Subcutaneous preadipocyte (primary cell): ENCODE measurements at places on chromosomes 11 and 22. TPM values are rescaled to one million over a fixed set of nuclear protein-coding genes. Genes with fewer than 3 reads are reported as not detected.

The OR2AG1 gene
- total RNA-seq = under 0.01 TPM in 1 of 2 replicates, not detected in the other

The CD3D gene
- not detected in 2 replicates for total RNA-seq

The SYT8 gene
- not detected in 2 replicates for total RNA-seq

The OR52A1 gene
- not detected in 2 replicates for total RNA-seq

The F2 gene
- total RNA-seq = not detected in 2 replicates

The PARVB gene
- 44.0 and 49.2 TPM in 2 replicates for total RNA-seq

The SPDYC gene
- not detected in 2 replicates for total RNA-seq

The OR8D1 gene
- total RNA-seq = not detected in 2 replicates

The ALDH3B1 gene
- 28.7 and 33.1 TPM in 2 replicates for total RNA-seq

The OR5F1 gene
- total RNA-seq = not detected in 2 replicates

The HEPN1 gene
- total RNA-seq = 0.20 TPM in 1 of 2 replicates, not detected in the other

The DDI1 gene
- not detected in 2 replicates for total RNA-seq

The LRFN4 gene
- 27.2 and 28.9 TPM in 2 replicates for total RNA-seq

The USP2 gene
- under 0.01 TPM in 1 of 2 replicates, not detected in the other for total RNA-seq

The CD44 gene
- 430 and 431 TPM in 2 replicates for total RNA-seq

The GP1BB gene
- total RNA-seq = 0.20 and 0.37 TPM in 2 replicates

The SMIM38 gene
- total RNA-seq = under 0.01 TPM in 1 of 2 replicates, not detected in the other

The ASPHD2 gene
- total RNA-seq = 0.73 and 0.78 TPM in 2 replicates

The OR5B17 gene
- total RNA-seq = not detected in 2 replicates

The CDKN1C gene
- 1.2 and 2.9 TPM in 2 replicates for total RNA-seq

The RANBP1 gene
- total RNA-seq = 221 and 271 TPM in 2 replicates

The LUZP2 gene
- under 0.01 TPM in 1 of 2 replicates, not detected in the other for total RNA-seq

The MOGAT2 gene
- total RNA-seq = not detected in 2 replicates

The RAB39A gene
- total RNA-seq = under 0.01 TPM in 1 of 2 replicates, not detected in the other

The DEPDC7 gene
- 2.6 and 3.3 TPM in 2 replicates for total RNA-seq

The ANO1 gene
- total RNA-seq = not detected in 2 replicates

The OR5P2 gene
- not detected in 2 replicates for total RNA-seq
